ENCODE measurements at places on chromosomes 7 and 10.

DNA sequence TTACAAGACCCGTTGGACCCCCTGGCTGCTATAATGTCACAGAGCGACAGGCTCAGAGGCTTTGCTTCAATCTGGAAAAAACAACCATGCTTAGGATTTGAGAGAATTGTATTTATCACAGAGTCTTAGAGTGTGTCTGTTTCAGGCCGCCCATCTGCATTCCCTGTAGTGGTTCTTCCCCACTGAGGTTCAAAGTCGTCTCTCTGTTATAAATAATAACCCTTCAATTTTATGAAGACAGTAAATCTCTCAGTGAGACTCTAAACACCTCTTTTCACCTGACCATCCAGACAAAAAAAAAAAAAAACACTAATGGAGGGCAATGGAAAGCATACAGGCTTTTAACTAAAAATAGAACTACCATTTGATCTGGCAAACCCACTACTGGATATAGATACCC lies 565.4 kb upstream of the AUTS2 start:
- no peak for DNase-seq

DNA sequence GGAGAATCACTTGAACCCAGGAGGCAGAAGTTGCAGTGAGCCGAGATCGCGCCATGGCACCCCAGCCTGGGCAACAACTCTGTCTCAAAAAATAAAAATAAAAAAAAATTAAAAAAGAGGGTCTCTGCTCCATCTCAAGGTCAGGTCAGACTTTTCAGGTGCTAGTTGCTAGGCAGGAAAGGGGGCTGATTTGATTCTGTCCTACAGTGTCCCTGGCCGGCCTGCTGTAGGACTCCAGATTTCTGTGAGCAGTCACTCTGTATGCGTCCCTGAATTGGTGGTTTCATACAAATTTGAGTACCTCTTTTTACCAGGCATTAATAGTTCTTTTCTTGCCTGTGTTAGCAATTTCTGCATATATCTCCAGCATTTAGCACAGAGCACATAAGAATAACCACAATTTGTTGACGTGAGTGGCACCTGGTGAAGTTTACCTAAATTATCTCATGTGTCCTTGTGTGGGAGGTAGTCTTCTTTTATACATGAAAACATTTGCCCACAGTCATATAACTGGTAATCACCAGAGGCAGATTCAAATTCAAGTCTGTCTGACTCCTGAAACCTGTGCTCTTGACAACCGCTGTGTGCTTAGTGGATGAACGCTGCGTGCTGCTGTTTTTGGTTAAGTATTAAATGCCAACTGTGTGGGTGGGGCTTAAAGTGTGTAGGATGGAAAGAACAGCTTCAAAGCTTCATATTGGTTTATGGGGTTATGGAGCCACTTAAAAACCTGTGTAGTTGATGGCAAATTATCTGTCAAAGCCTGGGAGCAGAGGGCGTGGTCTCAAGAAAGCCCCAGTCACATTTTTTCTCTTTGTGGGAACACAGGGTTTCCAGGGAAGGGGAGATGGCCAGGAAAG lies 3.2 kb upstream of the ZNF775 start:
- DNase-seq = no peak

GRCh38 chr10:12929381-12929780 lies 72.1 kb downstream of the CCDC3 start:
- DNase-seq = no peak

- no peak for DNase-seq
Observed at GRCh38 chr10:34153663-34154382, 661.3 kb downstream of the PARD3 start.

- no peak for DNase-seq
Observed at GRCh38 chr10:11125004-11125403, 107.3 kb downstream of the CELF2 start.

DNA sequence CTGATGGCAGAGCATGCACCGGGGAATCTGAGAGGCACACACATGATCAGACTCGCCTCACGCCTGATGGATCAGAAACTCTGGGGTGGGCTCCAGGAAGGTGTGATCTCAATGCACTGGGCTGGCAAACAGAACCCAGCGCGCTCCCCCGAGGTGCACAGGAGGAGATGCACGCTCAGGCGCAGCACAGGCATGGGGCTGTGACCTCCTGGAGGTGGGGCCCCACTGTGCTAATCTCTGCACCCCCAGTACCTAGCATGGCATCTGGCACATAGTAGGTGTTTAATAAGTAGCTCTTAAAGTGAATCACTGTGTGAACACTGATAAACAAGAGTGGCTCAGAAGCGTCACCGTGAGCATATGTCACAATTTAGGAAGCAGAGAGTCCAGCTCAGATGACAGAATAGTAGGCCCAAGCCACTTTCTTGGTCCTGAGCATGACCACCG lies 57.9 kb downstream of the PROSER2 start:
- no peak for DNase-seq

DNA sequence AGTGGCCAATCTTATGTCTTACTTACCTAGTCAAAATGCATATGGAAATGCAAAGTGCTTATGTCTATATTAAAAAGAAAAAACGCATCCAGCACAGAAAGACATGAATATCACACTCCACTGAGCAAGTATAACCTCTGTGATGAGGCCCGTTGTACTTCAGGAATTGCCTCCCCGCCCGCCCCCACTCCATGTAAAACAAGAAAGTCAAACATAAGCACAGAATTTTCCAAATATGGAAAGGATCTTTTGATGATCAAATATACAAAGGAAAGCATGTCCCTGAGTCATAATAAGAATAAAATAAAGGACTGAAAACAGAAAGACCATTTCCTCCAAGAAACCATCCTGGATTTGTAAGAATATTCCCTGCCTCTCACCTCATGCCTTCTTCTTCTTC lies 229.1 kb downstream of the BAMBI start:
- no peak for DNase-seq

DNA sequence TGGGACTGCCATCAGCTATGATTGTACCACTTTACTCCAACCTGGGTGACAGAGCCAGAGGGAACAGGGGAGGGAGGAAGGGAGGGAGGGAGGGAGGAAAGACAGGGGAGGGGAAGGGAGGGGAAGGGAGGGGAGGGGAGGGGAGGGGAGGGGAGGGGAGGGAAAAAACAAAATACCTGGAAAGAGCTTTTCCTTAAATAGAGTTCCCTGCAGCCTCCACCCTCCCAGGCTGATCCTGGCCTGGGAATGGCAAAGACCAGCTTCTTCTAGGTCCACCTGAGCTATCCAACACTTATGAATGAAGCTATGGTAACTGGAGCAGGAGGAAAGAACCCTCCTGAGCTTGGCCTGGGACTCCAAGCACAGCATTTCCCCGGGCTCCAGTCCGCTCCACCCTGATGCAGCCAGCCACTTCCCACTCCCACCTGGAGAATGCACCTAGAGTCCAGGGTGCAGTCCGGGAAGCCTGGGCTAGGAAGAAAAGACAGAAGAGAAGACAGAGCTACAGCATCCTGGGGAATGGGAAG lies 66.1 kb downstream of the GRID1 start:
- DNase-seq = no peak

Measured in T-helper 1 cell (primary cell).